ENCODE measurements at places on chromosomes 13 and 19. TPM values are rescaled to one million over a fixed set of nuclear protein-coding genes. Genes with fewer than 3 reads are reported as not detected.

DNA sequence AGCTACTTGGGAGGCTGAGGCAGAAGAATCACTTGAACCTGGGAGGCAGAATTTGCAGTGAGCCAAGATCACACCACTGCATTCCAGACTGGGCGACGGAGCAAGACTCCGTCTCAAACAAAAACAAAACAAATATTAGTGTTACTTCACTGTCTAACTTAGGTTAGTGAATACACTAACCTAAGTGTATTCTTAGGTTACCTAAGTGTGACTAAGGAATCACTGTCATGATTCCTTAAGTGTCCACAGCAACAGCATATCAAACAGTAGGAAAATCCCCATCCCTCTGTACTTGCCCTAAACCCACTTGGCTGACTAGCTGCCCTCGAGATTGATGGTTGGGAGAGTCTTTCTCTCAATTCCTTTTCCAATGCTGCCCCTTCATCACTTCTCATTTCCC, 11.8 kb upstream of the LRCH1 start:
- DNase-seq = no peak
- H3K27me3 ChIP-seq = no peaks in the 10 kb centered on the region
- no peak overlapping the region for H3K4me3 ChIP-seq
- H3K27ac ChIP-seq = no peak overlapping the region

GRCh38 chr19:39057615-39058014, 25.3 kb upstream of the FBXO27 start:
- H3K27me3 ChIP-seq = no peaks in the 10 kb centered on the region
- no peak for DNase-seq
- H3K4me1 ChIP-seq = peaks cover 7% of the 10 kb centered on the region
- H3K27ac ChIP-seq = no peak overlapping the region
- H3K4me3 ChIP-seq = no peak overlapping the region
- no peaks in the 10 kb centered on the region for H3K36me3 ChIP-seq

DNA sequence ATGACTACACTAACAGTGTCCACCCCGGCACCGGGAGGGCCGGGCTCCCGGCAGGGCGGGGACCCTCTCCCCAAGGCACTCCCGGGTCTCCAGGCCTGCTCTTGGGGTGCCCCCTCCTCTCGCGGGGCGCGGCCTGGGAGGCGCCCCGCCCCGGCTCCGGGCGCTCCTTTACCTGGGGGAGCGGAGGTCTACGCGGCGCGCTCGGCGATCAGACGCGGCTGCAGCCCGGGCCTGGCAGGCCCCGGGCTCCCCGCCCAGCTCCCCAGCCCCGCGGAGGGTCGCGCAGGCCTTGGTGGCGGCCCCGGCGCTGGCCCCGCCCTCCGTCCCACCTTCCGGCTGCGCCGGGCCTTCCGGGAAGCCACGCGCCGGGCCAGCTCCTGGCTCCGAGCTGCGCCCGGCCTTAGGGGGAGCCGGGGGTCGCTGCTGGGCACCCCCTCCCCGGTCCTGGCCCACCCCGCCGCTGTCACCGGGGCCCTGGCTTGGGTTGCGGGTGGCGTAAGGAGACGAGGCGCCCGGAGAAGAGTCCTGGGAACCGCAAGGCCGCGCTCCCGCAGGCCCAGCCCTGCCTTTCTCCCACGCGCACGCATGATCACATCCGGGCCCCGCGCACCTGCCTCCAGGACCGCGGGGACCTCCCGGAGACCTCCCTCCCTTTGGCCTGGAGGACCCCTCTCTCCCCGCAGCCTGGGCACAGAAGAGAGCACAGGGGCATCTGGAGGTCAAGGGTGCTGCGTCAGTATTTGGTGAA, at the start of gene C19orf12:
C19orf12 (minus strand) TSS at position 309 of the 748 bp plus-strand sequence. CDS start 6,848 bp downstream, outside the sequence.
- H3K4me1 ChIP-seq = peaks cover 59% of the 10 kb centered on the region
- peak; percentile 90 for DNase-seq
- H3K27ac ChIP-seq = peak within 1 kb of the TSS; percentile 94
- H3K4me3 ChIP-seq = peak within 1 kb of the TSS; percentile 87
- no peaks in the 10 kb centered on the region for H3K27me3 ChIP-seq

DNA sequence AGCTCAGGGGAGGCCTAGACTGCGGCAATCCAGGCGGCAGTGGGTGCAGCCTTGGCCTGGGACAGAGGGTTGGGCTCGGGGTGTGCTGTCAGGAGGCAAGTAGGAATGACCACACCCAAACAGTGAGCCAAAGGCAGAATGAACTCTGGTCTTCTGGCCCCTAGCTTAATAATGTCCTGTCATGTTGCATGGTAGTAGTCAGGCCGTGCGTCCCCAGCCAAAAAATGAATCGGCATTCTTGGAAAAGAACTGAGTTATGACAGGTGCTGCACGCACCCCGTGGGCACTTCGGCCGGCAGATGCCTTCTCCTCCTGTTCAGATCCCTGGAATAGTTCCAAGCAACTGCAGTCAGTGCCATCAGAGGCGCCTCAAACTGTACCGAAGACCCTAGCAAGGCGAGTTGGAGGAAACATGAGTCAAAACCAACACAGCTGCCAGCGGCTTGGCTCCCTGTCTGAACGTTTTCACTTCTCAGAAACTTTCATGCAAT, 55.9 kb downstream of the ATP7B start:
- H3K4me1 ChIP-seq = peaks cover 9% of the 10 kb centered on the region
- peak; percentile 44 for DNase-seq
- H3K27ac ChIP-seq = no peak overlapping the region
- no peak overlapping the region for H3K4me3 ChIP-seq
- H3K36me3 ChIP-seq = no peaks in the 10 kb centered on the region

Gene ZNF615
- total RNA-seq = 25.7 TPM

GRCh38 chr19:51082611-51083010, at the start of gene KLK14:
KLK14 (minus strand) TSS chr19:51082887; CDS start chr19:51082614, 273 bp downstream.
- H3K4me1 ChIP-seq = no peaks in the 10 kb centered on the region
- H3K27ac ChIP-seq = no peak within 1 kb of the TSS
- no peak for DNase-seq
- H3K36me3 ChIP-seq = no peaks in the 10 kb centered on the region
- peaks cover 3% of the 10 kb centered on the region for H3K27me3 ChIP-seq
- no peak within 1 kb of the TSS for H3K4me3 ChIP-seq

- H3K4me1 ChIP-seq = no peaks in the 10 kb centered on the region
- H3K27ac ChIP-seq = no peak overlapping the region
- no peak for DNase-seq
- H3K27me3 ChIP-seq = peaks cover 56% of the 10 kb centered on the region
Measured at GRCh38 chr19:29866011-29866410, 54.2 kb downstream of the CCNE1 start.

DNA sequence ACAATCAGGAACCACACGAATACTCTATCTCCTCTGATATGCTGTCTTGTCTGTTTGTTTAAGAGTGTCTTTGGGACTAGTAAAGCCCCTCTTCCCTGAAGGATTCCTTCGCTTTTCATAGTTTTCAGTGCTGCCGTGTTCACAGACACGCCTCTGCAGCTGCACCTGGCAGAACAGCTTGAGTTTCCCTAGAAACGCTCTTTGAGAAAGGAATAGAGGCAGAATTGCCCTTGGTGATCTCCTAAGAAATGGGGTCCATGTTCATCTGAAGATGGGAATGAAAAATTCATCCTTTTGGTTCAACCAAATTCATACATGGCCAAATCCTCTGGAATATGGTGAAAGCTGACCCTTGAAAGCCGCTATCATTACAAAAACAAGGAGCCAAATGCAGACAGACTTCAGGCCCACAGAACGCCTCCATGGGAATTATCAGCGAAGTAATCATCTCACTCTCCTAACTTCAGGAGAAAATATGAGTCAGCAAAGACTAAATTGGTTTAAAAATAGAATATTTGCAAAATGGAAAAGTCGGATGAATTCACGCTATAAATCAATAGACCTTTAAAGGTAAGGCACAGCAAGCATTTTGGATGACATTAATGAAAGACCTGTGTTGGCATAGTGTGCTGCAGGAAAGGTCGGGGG, 5.5 kb downstream of the SACS start:
- H3K4me3 ChIP-seq = no peak overlapping the region
- peak overlapping the region; percentile 82 for H3K27ac ChIP-seq
- H3K4me1 ChIP-seq = peaks cover 34% of the 10 kb centered on the region
- H3K36me3 ChIP-seq = no peaks in the 10 kb centered on the region

DNA sequence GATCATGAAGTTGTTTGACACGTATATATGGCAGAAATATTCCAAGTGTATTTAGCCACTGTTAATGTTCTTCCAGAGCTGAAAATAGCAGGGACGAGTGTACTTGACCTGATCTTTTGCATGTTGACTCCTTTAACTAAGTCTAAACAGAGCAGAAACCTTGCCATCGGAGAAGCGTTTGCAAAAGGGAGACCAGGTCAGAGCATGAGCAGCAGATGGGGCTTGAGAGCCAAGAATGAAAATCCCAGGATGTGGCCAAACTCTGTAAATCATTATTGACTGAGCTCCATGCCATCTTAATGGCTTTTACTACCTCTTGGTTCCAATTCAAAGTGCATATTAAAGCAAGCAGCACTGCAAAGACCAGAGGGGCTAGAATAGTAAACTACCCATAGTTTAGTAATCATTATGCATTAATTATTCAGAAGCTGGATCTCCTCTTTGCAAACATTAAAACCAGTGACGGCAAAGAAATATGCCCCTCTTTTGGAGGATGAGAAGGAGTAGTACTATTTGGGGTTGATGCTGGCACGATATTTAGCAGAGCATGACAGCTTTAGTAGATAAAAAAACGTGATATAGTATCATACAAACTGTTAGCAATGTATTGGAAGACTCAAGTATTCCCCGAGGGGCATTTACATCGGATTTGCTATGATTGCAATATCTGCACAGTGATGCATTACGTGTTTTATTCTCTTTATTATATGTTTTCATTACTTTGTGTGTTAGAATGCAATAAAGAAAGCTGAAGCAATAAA, 55.7 kb downstream of the FAM216B start:
- no peak overlapping the region for H3K4me3 ChIP-seq
- H3K36me3 ChIP-seq = no peaks in the 10 kb centered on the region
- peak; percentile 61 for DNase-seq
- no peaks in the 10 kb centered on the region for H3K27me3 ChIP-seq
- no peak overlapping the region for H3K27ac ChIP-seq
- H3K4me1 ChIP-seq = peaks cover 8% of the 10 kb centered on the region

Gene CYP2A6
- not detected for total RNA-seq

DNA sequence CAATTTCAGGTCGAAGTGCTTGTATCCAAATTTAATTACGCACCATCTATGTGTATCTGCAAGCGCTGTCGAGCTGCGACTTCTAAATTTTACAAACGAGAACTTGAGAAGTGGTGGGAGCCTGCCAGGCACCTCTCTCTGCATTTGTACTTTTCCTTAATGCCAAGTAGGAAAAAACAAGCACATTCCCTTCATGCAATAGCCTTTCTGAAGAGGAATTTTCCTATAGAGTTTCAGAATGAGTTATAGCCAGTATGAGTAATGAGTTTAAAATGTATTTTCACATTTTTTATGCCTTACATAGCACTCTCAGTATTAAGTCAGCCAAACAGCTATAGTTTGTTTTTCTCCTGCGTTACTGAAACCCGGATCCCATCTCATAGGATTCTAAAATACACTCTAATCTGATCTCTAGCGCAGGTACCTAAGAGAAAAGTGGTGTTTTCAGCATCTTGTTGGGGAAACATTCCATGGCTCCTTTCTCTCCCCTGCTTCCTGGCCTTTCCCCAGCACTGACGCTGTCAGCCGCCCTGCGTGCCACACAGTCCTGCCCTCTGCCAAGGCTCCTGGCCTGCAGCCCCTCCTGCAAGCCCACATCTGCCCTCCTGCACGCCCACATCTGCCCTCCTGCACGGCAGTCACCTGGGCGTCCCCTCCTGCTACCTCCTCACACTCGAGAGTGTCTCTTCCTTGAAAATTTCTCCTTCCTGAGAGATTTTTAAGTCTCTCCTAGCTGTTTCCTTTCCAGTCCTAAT, 526.9 kb downstream of the MYO16 start:
- H3K4me1 ChIP-seq = peaks cover 13% of the 10 kb centered on the region
- no peaks in the 10 kb centered on the region for H3K27me3 ChIP-seq
- no peaks in the 10 kb centered on the region for H3K36me3 ChIP-seq
- no peak overlapping the region for H3K27ac ChIP-seq
- no peak for DNase-seq
- no peak overlapping the region for H3K4me3 ChIP-seq

DNA sequence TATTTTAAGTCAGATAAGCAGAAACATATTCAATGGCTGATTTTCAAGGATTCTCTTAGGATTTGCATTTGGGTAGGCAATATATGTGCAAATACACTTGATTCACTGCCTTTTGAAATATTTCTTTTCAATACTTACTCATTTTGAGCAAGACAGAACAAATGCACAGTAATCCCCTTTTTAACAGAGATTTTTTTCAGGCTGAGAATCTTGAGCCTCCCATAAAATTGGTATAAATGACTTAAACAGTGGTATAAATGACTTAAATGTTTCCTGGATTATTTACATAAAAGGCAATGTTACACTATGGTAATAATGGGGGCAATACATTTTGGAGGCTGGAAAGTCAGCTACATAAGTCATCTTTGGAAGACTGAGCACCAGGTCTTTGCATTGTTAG, 389.0 kb downstream of the OLFM4 start:
- H3K4me1 ChIP-seq = no peaks in the 10 kb centered on the region
- H3K27me3 ChIP-seq = no peaks in the 10 kb centered on the region
- no peak for DNase-seq
- no peak overlapping the region for H3K4me3 ChIP-seq

Gene TNFSF11
- total RNA-seq = not detected

Gene MBD3L2
- total RNA-seq = not detected

DNA sequence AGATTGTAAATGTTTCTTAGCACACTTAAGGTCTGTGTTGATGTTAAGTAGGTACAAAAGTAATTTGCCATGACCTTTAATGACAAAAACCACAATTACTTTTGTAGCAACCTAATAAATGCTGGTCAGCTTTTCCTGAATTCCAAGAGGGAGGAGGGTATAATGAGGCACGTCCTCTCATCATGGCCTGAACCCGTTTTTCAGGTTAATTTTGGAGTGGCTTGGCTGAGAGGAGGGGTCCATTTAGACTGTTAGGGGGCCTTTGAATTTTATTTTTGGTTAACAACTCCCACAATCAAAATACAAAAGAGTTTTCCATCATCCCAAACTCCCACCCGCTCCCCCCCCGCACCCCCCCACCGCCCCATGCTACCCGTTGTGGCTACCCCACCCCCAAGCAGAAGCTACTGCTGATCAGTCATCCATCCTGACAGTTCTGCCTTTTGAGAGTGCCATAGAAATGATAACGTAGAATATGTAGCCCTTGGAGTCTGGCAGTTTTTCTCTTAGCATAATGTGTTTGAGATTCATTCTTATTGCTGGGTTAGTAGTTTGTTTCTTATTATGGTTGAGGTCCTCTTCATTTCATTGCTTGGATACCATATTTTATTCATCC, 14.4 kb upstream of the PLEKHF1 start:
- H3K27me3 ChIP-seq = no peaks in the 10 kb centered on the region
- no peak for DNase-seq
